ENCODE measurements at places on chromosomes 3 and 15.

DNA sequence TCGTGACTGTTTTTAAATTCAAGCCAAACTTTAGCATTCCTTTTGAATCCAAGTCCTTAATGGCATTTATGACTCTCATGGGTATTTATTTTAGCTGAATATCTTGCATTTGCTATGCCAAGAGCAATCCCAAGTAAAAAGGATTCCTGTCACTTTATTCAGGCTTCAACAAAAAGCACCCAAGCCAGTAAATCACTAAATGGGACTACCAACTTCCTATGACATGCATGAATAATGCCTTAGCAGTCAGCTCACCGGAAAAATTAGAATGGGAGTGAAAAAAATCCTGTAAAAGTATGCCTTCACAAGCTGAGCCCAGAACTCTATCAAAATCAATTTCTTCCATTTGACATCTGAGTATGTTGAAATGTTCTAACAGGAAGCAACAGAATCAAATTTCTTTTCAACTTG is 1297.9 kb downstream of the ROBO2 start:
- DNase-seq: no peak

DNA sequence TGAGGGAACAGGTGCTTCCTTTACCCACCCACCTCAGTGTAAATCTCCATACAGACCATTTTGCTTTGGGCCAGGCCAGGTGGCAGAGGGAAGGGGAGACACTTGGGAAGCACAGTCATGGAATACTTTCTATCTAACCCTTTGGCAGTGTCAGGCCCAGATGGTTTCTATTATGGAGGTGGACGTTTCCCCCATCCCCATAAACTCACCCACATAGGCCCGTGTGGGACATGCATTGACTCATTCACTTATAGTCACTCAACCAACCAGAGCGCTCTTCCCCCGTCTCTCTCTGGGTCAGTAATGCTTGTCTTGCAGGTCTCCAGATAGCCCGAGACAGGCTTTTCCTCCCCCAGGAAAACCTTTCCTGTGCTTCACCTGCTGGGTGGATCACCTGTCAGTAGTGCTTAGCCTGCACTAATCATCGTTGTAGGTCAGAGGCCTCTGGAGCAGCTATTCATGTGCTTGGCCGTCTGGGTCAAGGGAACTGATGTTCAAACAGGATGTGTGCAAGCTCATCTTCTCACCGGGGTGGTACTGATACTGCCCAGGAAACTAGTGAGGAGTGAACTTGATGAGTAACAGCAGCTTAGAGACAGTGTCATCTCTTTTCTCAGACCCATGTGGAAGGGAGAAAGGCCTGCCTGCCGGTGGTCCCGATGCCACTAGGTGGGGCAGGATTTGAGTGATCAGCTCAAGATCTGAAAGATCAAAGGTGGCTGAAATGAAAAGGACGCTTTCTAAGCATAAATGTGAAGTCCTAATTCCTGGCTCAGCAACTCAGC is 67.1 kb downstream of the CEMIP start:
- DNase-seq: no peak

GRCh38 chr15:88649286-88649733 is 10.5 kb downstream of the ISG20 start:
- DNase-seq: peak; percentile 76

DNA sequence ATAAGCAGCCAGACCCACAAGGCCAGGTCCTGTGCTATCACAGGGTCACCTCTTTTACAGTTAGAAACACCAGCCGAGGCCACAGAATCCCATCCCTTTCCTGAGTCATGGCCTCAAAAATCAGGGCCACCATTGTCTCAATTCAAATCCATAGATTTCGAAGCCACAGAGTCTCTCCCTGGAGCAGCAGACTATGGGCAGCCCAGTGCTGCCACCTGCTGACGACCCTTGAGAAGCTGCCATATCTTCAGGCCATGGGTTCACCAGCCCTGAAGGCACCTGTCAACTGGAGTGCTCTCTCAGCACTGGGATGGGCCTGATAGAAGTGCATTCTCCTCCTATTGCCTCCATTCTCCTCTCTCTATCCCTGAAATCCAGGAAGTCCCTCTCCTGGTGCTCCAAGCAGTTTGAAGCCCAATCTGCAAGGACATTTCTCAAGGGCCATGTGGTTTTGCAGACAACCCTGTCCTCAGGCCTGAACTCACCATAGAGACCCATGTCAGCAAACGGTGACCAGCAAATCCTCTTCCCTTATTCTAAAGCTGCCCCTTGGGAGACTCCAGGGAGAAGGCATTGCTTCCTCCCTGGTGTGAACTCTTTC is 39.6 kb downstream of the TGM4 start:
- peak; percentile 69 for DNase-seq

- no peak for DNase-seq
Observed at GRCh38 chr15:52021892-52022540, 3.0 kb downstream of the MAPK6 start.

GRCh38 chr3:64919934-64920333 is 232.1 kb upstream of the ADAMTS9 start:
- no peak for DNase-seq

- DNase-seq: no peak
Observed at GRCh38 chr3:124896824-124897526, 9.8 kb upstream of the ITGB5 start.

- DNase-seq: no peak
Observed at GRCh38 chr3:170144437-170144843, 37.1 kb downstream of the PHC3 start.

DNA sequence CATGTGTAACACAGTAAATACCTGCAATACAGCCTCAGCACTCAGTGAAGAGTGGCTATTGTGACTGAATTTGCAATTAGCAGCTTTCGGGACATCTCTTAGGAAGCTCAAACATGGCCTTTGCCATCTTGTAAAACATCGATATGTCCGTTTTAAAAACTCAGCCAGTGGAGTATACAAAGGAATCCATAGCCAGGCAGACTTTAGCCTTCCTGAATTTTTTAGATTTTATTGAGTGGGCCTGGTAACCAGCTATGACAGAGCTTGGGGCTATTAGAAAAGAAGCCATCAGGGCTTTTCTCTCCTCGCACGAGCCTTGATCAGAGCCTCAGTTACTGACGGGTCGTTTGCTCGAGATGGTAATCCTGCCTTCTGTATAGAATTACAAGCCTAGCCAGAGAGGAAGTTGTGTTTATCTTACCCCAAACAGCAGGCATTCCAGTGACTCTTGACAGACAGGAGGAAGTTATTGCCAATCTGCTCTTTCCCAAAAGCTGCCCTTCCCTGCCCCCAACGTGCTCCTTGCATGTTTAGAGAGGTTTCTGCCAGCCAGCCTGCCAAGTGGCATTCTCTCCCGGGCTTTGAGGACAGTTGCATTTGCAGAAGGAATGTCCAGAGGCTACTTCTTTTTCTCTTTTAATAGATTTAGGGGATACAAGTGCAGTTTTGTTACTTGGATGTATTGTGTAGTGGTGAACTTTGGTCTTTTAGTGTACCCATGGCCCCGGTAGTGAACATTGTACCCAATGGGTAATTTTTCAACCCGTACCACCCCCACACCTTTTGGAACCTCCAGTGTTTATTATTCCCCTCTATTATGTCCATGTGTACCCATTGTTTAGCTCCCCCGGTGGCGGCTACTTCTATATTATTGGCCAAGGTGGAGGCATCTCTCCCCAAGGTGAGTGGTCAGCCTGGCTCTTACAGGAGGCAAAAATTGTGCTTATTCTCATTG is 40.6 kb downstream of the ITPR1 start:
- DNase-seq: no peak

DNA sequence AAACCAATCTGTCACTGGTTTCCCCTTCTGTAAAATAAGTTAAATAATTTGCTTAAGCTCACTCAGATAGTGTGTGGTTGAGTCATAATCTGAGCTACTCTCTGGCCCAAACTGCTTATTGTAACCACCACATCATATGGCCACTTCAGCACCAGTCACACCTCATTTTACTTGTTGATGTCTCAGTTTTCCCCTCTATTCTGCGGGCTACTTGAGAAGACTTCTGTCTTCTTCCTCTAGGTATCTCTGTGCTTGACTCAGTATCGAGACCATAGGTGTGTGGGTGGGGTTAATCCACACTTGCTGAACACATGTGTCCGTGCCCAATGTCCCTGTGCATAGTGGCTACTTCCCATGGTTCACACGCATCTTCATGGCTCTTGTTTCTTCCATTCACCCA is 32.9 kb downstream of the CRYGS start:
- DNase-seq: no peak

DNA sequence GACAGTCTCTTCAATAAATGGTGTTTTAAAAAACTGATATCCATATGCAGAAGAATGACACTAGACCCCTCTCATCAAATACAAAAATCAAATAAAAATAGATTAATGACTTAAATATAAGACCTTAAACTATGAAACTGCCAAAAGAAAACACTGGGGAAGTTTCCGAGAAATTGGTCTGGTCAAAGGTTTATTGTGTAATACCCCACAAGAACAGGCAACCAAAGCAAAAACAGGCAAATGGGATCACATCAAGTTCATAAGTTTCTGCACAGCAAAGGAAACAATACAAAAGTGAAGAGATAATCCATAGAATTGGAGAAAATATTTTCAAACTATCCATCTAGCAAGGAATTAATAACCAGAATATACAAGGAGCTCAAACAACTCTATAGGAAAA is 126.2 kb downstream of the GOLIM4 start:
- no peak for DNase-seq

DNA sequence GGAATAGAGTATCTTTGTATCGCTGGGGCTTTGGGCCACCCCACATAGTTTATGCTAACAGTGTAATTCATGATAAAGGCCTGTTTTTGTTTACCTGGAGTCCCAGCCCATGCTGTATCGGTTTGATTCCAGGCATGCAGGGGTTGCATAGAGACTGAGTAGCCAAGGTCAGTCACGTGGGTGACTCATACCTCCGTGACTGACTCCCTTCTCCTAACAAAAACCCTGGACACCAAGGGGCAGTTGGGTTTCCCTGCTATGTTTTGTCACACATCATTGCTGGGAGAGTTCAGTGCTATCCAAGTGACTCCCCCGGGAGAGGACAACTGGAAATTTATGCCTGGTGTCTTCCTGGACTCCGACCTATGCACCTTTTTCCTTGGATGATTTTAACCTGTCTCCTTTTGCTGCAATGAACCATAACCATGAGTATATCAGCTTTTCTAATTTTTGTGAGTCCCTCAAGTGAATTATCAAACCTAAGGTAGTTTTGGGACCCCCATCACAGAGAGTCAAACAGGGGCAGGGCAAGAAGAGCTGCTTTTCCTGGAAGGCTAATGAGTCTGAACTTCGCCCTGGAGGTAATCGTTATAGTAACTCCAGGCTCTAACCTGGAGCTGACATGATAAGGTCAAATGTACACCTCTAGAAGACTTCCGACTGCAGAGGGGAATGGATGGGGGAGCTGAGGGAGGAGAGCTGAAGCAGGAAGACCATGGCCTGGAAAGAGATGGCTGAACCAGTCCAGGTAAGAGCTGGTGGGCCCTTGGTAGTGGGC is 57.0 kb downstream of the SRGAP3 start:
- DNase-seq: no peak

GRCh38 chr3:127124120-127124519 is 68.8 kb upstream of the PRR23E start:
- no peak for DNase-seq

DNA sequence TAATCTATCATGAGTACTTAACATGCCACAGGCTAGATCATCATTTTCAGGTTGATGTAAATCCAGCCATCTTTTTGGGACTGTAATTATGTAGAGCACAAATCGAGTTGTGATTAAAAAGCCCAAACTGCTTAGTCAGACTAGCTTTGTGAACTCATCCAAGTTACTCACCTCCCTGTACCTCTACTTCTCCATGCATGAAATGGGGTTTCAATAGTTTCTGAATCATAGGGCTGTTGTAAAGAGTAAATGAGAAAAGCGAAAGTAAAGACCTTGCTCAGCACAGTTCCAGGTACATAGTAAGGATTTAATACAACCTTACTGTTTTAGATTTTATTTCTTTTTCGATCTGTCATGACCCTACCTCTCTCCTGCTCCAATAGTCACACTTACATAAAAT is 85.6 kb upstream of the GAP43 start:
- DNase-seq: no peak

- no peak for DNase-seq
Observed at GRCh38 chr15:96549136-96549535, 218.6 kb downstream of the NR2F2 start.

GRCh38 chr15:51888593-51889195 is 59.2 kb downstream of the TMOD3 start:
- no peak for DNase-seq

DNA sequence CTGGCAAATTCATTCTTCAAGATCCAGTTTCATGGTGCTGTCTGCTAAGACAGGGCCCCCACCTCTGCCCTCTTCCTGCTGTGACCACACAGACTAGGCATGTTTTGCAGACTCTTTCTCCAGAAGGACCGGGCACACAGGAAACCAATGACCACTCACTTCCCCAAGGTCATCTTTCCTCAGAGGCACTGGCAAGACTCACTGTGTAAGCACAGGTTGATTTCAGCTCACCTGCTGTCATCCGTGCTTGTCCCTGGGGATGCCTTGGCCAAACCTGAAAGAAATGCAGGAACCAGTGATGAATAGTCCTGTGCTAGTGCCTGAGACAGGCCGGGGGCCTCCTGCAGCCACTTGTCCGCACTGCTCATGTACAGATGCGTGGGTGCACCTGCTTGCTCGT is 33.5 kb downstream of the ALS2CL start:
- no peak for DNase-seq

DNA sequence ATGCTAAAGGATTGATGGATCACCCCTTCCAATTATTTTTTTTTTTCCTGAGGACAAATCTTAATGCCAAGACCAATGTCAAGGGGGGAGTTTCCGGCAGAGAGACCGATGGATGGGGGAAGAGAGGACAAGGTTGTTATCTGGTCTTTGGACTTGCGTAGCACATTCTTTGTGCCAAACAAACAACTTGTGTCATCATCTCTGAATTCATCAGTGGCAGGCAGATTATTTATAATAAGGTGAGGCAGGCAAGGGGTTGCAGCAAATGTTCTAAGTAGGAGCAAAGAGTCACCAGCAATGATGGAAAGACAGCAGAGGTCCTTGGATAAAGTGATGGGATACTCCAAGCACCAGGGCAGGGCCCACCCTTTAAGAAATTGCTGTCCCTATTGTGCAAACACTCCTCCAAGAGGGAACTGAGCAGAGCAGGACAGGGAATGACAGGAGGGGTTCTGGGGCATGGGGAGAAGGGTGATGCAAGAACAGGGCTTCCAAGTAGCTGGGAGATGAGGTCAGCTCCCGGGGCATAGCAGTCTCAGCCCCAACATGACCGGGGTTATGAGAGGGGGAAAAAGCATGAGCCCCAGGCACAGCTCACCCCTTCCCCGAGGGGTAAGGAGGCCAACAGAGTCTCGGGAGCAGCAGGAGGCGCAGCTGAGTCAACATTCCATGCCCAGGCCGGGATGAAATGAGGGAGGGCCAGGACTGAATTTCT is 57.4 kb downstream of the ANXA2 start:
- DNase-seq: no peak

GRCh38 chr3:178597371-178597770 is 61.1 kb downstream of the KCNMB2 start:
- no peak for DNase-seq

DNA sequence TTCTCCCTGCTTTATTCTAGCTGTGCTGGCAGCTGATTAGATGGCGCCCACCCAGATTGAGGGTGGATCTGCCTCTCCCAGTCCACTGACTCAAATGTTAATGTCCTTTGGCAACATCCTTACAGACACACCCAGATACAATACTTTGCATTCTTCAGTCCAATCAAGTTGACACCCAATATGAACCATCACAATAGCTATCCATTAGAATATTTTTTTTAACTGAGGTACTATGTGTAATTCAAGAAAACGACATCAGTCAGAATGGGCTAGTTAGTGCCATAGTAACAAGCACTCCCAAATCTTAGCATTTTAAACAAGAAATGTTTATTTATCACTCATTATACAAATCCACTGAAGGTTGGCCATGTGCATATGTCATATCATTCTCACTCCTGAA is 723.1 kb downstream of the NR2F2 start:
- no peak for DNase-seq

GRCh38 chr3:149340310-149340933 is 7.0 kb upstream of the TM4SF18 start:
- no peak for DNase-seq
